NCI-H460 (cell line): ENCODE measurements at places on chromosomes 3 and 15.
A peak's percentile ranks its signal among the peaks of the same experiment; 100 is the strongest.

- DNase-seq: no peak
Observed at GRCh38 chr3:45365060-45365459, 23.3 kb upstream of the LARS2 start.

GRCh38 chr15:90000186-90001001, 730 bp upstream of the ZNF710 start:
- DNase-seq: no peak

DNA sequence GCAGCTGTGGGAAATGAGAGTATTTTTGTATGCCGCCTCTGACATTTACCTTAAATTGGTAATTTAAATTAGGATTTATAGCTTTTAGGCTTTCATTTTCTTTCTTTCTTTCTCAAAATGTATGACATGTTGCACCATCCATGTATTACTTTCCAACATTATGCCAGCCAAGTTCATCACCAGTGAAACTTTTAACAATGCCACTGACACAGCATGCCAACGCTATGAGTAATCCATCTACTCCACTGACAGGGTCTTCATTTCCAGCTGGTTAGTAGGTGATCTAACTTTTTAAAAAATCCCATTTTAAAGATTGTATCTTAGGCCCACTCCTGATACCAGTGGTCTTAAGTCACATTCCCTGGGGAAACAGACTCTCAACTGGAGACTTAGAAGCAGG, 21.8 kb upstream of the CLDN16 start:
- DNase-seq: no peak

DNA sequence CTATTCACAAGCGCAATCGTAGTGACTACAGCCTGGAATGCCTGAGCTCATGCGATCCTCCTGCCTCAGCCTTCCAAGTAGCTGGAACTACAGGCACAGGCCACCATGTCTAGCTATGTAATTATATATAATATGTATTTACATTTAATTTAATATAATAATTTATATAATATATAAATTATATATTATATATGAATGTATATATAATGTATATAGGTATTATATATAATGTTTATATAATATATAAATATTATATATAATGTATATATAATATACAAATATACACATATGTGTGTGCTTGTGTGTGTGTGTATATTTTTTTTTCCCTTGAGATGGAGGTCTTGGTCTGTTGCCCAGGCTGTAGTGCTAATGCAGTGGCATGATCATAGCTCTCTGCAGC, 27.6 kb upstream of the ULK4 start:
- DNase-seq: no peak

- no peak for DNase-seq
Observed at GRCh38 chr3:168422843-168423242, 327.1 kb upstream of the GOLIM4 start.

DNA sequence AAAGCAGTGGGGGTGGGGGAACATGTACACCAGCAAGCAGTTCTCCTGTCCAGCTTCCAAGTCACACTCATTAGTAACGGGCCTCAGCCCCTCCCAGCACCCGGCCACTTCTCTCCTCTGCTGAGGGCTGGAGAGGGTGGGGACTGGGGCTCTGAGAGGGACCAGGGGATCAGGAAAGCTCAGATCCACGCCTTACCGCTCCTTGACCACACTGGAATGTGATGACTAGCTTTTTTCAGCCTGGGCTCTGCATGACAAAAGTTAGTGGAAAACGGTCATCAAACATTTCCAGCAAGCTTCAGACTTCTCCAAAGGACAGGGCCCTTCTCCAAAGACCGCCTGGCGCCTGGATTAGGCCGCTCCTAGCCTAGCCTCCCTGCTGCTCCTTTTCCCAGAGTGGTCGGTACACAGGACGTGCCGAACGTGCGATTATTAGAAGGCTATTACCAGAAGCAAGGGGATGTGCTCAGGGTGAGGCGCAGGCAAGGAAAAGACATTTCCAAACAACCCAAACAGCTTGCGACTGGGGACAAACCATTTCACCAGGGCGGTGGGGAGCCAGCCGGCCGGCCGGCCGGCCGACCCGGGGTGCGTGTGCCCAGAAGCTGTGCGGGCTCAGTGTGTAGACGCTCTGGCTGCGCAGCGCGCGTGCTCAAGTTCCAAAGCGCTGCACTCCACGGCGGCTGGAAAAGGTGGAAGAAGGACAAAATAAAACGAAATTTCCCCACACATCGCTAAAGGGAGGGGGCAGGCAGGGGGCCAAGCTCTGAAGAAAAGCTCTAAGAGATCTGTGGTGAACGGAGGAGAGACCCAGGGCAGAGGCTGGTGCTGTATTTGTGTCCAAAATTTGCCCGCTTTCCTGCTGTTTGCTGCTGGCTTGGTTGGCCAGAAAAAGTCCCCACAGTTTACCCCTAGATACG, 51.0 kb upstream of the SSR3 start:
- peak; percentile 9 for DNase-seq

- no peak for DNase-seq
Observed at GRCh38 chr15:90946538-90946937, 8.1 kb upstream of the RCCD1 start.
